Activated T-cell treated with anti-CD3 and anti-CD28 coated beads, Interleukin-2, amount 50 U/mL, for 72 hours (primary cell): ENCODE measurements at places on chromosomes 12 and 14.

- DNase-seq, result peak; percentile 6
Observed at GRCh38 chr12:46585854-46586621, 213.5 kb upstream of the SLC38A2 start.

DNA sequence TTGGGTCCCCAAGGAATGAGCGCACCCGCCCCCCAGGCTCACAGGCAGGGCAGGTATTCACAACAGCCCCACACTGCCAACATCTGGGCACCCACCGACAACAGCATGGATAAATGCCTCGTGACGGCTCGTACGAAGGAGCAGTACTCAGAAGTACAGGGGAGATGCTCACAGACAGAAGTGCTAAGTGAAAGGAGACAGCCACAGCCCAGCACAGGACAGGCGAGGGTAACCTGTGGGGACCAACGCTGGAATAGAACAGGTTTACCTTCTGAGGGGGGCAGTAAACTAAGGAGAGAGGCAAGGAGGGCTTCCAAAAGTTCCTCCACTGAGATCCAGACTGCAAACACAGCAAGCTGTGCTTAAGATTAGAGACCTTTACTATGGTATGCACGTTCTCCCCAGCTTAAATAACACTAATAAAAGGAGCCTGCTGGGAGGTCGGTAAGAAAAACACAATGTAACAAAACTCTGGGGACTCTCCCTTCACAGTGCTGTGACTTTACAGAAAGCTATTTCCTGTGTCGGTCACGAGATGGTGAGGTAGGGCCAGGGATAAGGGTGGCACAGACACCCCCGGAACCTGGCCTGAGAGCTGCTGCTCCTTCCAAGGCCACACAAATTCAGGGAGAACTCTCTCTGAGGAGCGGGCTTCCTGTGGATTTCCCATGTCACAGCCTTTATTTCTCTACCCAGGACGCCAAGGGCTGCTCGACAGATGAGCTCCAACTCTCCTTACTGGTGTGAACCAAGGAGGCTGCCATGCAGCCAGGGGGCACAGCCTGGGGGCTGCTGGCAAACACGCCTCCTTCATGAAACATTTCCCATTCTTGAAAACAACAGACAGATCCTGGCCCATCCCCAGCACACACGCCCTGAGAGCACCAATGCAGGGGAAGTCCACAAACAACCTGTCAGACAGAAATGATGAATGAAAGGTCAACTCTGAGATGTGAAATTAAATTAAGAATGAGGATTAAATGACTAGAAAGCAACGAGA lies 26.3 kb downstream of the SLC15A4 start:
- no peak for DNase-seq

- DNase-seq, result no peak
Observed at GRCh38 chr14:104090071-104090748, 4.7 kb downstream of the ASPG start.

DNA sequence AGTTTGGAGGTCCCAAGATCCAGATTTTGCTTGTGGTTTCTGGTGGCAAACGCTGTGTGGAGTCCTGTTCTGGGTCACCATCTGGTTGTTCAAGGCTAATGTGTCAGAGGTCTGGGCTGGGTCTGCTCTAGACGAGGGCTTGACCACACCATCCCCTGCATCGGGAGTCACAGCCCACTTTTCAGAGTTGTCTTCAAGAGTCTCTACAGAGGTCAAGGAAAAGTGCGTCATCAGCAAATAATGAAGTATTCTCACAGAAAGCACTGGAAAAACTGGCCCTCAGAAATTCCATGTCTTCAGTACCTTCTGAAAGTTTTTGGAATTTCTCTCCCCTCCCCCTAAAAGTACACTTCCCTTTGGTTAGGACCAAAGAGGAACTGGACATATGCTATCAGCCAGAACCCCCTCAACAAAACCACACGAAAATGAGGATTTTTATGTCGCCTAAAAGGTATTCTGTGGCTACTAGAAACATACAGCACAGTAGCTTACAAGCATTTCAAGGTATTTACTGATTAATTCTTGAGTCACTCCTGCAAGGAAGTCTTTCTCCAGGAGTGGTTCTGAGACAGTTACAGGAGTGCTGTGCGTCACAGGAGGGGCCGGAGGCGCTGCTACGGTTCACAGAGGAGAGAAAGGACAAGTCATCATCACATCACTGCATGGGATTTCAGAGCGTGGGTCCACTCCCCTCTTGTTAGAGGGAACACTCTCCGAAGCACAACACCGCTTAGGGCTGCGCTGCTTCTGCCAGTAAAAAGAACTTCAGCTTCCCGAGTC lies 35.4 kb downstream of the RAD52 start:
- no peak for DNase-seq

DNA sequence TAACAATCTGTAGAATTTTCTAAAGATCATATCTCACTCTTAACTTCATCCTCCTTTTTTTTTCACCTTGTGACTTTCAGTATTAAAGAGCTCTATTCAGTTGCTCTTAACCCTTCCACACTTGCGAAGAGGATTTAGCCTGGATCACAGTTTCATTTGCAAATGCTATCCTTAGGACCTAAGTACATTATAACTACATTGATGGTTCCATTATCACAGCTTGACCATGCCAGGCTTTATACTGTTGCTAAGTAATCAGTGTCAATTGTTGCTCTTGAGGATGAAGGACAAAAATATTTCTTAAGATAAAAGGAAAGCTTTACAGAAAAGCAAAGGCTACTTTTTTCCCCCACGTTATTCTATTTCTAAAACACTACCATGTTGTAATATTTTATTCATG lies 122.2 kb downstream of the PDZRN4 start:
- no peak for DNase-seq

DNA sequence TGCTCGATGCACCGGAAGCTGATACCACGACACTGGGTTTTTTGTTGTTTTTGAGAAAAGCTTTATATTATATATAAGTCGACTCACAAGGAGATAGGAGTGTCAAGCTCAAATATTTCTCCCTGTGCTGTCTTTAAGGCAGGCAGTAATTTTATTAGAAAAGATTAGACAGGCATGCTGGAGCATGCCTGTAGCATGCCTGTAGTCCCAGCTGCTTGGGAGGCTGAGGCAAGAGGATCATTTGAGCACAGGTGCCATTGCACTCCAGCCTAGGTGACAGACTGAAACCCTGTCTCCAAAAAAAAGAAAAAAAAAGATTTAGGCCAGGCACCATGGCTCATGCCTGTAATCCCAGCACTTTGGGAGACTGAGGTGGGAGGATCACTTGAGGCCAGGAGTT lies 51.8 kb downstream of the GNS start:
- DNase-seq, result no peak

GRCh38 chr14:72064501-72064900 lies 132.3 kb downstream of the RGS6 start:
- no peak for DNase-seq

DNA sequence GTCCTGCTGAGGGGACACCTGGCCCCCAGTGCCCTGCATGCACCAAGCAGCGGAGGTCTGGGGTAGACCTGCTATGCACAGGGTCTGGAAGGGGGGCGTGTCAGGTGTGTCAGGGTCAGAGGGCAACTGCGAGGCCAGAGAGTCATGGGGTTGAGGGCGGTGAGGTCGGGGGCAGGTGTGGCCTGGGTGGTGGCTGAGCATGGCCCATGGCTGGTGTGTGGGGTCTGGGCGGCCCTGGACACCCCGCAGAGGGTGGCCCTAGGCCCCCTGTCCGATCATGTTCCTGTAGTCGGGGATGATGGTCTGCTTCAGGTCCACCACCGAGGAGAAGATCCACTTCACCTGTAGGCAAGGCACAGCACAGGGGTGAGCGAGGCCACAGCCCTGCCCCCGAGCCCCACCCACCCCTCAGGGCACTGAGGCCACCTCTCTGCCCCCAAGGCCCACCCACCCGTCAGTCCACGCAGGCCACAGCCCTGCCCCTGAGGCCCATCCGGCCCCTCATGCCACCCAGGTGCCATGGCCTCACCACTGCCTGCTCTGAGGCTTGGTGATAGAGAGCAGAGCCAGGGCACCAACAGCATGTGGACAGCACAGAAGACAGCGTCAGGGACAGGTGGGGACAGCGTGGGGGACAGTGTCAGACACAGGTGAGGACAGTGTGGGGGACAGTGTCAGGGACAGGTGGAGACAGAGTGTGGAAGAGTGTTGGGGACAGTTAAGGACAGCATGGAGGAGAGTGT lies 211.3 kb downstream of the TMEM121 start:
- no peak for DNase-seq

GRCh38 chr14:84468153-84468552 lies 1061.8 kb upstream of the FLRT2 start:
- DNase-seq, result no peak

GRCh38 chr14:69241577-69241976 lies 18.4 kb upstream of the GALNT16 start:
- DNase-seq, result no peak

DNA sequence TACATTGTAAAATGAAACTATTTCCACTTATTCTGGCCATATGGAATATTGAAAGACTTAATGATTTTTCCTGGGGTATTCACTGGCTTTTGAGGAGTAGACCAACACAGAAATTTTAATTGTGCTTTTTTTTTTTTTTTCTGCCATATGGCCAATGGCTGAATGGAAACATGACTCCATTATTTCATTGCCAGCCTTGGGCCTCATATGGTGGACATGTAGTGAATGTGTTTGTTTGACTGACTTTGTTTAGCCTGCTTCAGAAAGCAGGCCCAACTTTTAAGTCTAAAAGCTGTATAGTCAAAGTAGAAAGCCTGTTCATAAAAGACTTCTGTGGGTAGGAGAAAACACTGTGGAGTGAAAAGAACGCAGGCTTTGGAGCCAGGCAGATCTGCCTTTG lies 2.4 kb downstream of the GNG2 start:
- no peak for DNase-seq

DNA sequence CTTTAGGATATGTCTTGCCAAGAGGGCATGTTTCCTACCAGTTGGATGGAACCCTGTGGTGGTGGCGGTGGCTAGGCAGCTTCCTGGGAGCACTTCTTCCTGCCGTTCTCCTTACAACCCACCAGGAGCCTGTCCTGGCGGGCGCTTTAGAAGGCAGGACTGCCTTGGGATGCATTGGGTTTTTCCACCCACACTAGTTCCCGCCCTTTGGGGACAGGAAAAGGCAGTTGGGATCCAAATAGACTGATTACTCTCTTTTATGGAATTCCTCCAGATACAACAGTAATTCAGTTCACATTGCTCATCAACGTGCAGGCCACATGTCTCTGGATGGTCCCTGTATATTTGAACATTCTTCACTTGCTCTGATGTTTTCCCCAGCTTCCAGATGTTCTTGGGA lies 305.7 kb upstream of the SSTR1 start:
- no peak for DNase-seq

- DNase-seq, result no peak
Observed at GRCh38 chr14:101301011-101301410, 260.3 kb upstream of the DIO3 start.

GRCh38 chr12:19799216-19799615 lies 359.9 kb downstream of the AEBP2 start:
- DNase-seq, result no peak

GRCh38 chr12:26705851-26706250 lies 127.1 kb downstream of the ITPR2 start:
- no peak for DNase-seq

DNA sequence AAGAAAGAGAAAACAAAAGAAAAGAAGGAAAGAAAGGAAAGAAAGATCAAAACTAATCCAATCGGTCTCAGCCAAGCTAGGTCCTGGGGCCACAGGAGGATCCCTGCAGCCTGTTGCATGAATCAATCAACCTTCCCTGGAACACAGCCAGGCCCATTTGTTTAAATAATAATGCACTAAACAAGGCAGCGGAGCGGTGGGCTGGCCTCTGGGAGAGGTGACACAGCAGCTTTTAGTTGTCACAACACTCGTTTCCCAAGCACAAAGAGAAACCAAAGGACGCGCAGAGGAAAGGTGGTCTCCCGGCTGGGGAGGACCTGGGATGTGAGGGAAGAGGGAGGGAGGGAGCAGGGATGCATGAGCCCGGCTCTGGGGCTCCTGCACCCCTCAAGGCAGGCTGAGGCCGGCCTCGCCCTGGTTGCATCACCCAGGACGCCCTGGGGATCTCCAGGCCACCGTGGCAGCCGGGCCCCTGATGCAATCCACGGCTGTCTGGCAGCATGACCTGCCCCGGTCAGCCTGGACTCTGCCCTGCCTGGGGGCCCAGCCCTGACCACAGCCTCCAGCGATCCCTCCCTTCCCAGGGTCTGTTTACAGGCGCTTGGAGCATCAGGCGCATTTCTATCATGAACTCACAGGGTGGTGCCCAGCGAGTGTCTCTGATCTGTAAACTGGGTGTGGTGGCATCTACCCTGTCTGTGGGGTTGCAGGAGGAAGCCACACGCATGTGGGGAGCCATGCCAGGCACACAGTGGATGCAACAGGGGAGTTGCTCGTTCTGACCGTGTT lies 32.5 kb downstream of the MMP17 start:
- DNase-seq, result peak; percentile 15

DNA sequence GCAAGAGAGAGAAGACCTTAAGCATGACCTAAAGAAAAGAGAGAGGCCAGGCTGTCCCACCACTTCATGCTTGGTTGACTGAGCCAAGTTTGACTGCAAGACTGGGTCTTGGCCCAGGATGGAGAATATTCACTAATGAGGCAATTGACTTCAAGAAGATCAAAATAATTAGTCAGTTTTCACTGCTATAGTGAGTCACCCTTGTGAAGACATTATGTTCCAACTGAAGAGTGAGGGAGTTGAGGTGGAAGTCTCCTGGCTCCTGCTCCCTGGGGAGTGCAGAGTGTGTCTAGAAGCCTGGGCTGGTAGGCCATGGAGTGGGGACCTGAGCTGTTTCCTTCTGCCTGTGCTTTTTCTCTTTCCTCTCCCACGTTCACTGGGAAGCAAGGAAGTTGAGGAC lies 117.6 kb downstream of the CACNA1C start:
- DNase-seq, result no peak

- DNase-seq, result no peak
Observed at GRCh38 chr12:101885912-101886561, 8.7 kb downstream of the DRAM1 start.

GRCh38 chr12:3087758-3088650 lies 10.8 kb downstream of the TSPAN9 start:
- no peak for DNase-seq

GRCh38 chr14:102591372-102591943 lies 991 bp upstream of the RCOR1 start:
- DNase-seq, result no peak

GRCh38 chr12:105036937-105037649 lies 47.2 kb downstream of the ALDH1L2 start:
- no peak for DNase-seq

GRCh38 chr14:68813318-68813838 lies 20.5 kb upstream of the ZFP36L1 start:
- no peak for DNase-seq

DNA sequence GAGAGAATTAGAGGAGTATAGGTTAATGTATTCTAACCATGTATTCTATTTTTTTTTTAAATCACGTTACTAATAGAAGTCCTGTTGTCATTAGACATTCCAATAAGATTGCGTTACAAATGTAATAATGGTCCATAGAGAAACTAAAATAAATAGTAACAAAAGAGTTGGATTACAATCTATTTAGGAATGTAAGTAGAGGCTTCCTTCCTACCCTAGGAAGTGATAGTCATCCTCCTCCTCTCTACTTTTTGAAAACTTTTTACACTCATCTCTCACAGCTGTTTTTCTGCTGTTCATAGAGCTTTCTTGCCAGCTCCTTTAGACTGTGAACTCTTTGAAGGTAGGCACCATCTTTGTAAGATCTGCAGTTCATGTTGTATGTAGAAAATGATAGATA lies 23.6 kb downstream of the TRHDE start:
- DNase-seq, result no peak
